ENCODE measurements at places on chromosomes 1 and 21.

DNA sequence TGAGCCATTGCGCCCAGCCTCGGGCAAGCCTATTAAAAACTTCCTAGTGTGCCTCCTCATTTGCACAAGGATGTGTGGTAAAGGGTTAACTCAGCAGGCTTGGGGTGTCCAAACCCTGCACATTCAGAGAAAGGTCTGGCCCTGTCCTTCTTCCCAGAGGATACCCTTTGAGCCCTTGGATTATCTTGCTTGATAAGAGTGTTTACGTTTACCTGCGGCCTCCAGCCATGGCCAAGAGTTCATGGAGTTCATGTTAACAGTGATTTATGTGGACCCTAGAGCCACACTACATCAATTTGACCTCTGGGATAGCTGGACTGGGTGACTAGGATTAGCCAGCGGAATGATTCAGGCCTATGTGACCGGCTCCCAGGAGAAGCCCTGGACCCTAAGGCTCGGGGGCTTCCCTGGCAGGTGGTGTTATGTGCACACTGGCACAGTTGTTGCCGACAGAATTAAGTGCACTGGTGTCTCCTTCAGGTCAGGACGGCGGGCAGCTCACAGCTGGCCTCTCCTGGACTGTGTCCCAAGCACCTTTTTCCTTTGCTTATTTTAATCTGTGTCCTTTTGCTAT, 7.7 kb upstream of the TCP10L start:
- DNase-seq, result no peak

DNA sequence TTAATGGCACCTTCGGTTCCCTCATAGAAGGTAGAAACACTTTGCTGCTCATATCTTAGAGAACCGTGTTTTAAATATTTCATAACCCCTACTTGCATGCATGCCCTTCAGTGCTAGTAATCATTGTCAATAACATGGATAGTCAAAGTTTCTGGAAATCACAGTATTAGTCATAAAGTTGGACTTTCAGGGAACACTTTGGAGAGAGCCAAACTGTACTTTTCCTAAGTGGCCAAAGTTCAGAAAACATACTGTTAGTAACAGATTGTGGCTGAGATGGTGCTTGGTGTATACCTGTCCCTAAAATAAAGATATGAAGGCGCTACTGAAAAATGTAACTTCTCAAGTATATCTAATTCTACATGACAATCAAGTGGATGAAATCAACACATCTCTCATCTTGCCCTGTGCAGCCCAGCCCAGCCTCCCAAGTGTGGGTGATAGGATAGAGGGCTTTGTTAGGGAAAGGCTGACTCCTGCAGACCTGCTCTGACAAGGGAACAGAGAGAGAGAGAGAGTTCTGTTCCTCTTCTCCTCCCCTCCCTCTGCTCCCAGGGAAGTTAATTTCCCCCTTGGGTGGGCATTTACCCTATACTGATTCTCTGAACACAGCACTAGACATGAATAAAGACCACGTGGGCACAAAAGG, 14.4 kb downstream of the MYOC start:
- DNase-seq, result no peak

DNA sequence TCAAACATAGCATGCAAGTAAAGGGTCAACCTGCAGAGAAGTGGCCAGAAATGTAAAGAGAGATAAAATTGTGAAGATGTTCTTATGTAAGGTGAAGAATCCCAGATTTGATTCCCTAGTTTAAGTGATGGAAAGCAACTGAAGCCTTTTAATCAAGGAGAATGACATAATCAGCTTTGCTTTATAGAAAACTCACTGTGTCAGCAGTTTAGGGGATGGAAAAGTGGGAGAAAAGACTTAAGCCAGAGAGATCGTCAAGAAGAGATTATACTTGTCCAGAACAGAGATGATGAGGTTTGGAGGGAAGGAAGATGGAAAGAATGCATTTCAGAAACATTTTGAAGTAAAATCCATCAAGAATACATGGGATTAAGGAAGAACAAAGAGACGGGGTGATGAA, 275.3 kb upstream of the ST6GALNAC5 start:
- DNase-seq, result no peak

- peak; percentile 35 for DNase-seq
Observed at GRCh38 chr1:31216016-31216415, 23.7 kb downstream of the NKAIN1 start.

- DNase-seq, result peak; percentile 87
Observed at GRCh38 chr1:86151427-86151826, 5.1 kb downstream of the COL24A1 start.

GRCh38 chr1:28421744-28422143, 52.2 kb downstream of the PHACTR4 start:
- DNase-seq, result peak; percentile 49

DNA sequence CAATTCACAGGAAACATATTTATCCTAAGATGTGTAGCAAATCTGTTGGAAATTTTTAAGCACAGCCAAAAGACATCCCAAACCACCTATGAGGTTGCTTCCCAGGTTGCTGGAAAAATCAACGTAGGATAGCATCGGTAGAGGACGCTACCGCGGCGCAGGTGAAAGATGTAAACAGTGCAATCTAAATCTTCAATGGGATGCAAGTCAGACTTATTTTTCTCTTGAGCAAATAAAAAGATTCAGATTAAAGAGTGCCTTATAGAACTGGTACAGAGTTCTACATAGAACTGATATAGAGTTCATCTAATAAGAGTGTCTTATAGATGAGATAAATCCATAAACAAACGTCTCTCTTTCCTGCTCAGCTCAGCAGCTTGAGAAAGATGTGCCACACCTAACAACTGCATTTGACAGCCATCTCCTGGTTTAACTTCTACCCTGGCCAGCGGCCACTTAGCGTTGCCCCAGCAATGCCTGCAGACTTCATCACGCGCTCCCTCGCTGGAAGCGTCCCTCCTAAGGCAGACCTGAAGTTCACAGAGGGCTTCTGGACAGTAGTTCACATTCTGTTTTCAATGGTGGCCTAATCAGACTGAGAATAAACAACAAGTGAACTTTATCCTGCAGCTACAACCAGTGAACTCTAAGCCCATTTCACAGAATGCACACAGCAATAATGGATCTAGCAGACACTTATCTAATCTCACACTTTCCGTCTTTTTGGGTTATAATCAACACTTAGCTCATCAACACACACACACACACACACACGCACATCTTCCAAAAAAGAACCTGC, 164.5 kb downstream of the TOMM20 start:
- no peak for DNase-seq

DNA sequence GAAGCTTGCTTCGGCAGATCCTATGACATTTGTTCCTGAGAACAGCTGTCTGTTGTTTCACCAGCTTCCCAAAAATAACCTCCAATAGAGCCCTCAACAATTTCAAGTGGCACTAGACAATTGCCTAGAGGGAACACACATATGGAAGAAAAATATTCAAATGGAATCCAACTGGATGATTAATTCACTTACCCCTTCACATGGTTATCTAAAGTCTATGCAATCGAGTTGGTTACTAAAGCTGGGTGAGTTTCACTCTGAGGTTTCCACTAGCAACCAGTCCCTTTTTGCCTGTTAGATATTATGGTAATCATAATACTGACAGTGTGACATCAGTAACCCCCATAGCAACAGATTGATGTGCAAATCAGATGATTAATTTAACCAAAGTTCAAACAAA, at the start of gene LEMD1:
TSS of gene LEMD1 (minus strand) at position 259 of the 400 bp plus-strand sequence. CDS start 1,520 bp downstream, outside the sequence.
- DNase-seq, result no peak

GRCh38 chr1:54885237-54885679, 1.7 kb downstream of the DHCR24 start:
- DNase-seq, result no peak

DNA sequence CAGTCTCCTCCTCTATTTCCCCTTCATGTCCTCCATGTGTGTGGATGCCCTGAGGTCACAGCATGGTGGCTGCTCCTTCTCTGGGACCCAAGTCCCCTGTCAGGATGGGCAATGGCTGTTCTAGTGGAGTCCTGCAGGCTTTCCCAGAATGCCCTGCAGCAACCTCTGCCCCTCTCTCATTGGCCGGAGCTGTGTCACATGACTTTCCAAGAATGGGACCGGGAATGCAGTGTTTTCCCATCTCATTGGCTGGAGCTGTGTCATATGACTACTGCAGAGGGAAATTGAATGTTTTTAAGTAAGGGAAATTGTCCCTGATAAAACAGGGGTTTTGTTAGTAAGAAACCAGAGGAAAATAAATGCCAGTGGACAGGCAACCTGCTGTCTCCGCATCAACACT, 365.9 kb downstream of the PTPRU start:
- DNase-seq, result no peak

- peak; percentile 92 for DNase-seq
Observed at GRCh38 chr1:222754366-222755139, 17.6 kb downstream of the FAM177B start.

GRCh38 chr1:247357781-247358211, 26.1 kb upstream of the ZNF496 start:
- peak; percentile 46 for DNase-seq

- DNase-seq, result peak; percentile 12
Observed at GRCh38 chr1:40982721-40983120, 3.2 kb downstream of the CTPS1 start.

DNA sequence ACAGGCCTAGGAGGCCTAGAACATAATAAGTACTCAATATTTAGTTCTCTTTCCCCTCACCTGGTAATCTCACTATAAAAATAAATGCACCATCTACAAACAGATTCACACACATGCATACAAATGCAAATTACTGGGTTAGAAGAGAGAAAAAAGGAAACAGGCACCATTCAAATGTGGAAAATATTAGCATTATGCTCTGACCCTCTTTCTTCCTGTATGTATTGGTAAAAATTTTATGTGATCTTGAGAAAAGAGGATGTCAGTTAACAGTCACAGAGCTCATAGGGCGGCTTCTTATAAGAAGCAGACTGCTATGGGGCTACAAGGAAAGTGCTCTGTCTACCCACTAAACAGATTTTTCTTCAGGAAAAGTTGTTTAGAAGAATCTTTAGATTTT, 565.4 kb downstream of the LMO4 start:
- no peak for DNase-seq

- DNase-seq, result no peak
Observed at GRCh38 chr1:205565799-205566198, 61.3 kb downstream of the CDK18 start.

GRCh38 chr1:173590557-173590956, 12.3 kb downstream of the SLC9C2 start:
- peak; percentile 9 for DNase-seq

DNA sequence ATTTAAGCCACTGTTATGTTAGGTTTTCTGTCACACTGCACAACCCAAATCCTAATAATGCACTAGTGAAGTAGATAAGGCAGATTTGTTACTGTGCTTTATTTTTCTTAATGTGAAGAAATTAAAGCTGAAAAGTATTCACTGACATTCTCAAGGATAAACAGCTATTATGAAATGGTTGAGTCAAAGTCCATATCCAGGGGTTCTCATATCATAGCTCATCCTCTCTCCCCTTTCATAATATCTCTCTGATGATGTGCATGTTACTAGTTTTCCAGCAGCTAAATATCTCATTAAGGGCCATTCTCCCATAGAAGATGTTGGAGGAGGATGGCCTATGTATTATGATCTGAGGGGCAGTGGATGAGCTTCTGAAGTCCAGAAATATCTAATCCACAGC, 53.6 kb upstream of the CCDC190 start:
- no peak for DNase-seq

Measured in fibroblast of skin of back (primary cell).